CD4-positive, alpha-beta T cell treated with Interleukin-1 beta for 1 hour (primary cell): ENCODE measurements at places on chromosomes 3 and 15.

DNA sequence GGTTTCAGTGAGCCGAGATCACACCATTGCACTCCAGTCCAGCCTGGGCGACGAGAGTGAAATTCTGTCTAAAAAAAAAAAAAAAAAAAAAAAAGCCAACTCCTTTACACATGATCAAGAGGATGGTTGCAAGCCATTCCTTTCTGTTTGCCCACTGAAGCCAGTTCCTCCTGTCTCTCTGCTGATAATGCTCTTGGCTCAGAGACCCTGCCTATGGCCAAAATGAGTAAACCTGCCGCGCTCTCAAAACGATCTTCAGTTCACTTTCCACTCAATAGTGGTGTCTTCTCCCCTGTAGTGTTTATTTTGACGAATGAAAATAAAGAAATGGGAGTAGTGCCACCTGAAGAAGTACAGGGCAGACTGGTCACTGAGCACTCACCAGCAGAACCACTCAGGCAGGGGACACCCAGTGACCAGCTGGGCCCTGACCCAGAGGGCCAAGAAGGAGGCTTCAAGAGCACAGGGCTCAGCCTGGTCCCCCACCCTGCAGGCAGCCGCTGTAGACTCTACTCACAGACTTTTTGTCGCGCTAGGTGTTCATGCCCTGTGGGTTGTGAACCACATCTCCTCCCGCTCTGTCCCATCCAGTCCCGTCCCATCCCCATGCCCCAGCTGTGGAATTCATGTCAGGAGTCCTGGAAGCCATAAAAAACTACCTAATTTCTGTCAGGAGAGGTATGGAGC, 23.6 kb downstream of the GRAMD2A start:
- DNase-seq = no peak

DNA sequence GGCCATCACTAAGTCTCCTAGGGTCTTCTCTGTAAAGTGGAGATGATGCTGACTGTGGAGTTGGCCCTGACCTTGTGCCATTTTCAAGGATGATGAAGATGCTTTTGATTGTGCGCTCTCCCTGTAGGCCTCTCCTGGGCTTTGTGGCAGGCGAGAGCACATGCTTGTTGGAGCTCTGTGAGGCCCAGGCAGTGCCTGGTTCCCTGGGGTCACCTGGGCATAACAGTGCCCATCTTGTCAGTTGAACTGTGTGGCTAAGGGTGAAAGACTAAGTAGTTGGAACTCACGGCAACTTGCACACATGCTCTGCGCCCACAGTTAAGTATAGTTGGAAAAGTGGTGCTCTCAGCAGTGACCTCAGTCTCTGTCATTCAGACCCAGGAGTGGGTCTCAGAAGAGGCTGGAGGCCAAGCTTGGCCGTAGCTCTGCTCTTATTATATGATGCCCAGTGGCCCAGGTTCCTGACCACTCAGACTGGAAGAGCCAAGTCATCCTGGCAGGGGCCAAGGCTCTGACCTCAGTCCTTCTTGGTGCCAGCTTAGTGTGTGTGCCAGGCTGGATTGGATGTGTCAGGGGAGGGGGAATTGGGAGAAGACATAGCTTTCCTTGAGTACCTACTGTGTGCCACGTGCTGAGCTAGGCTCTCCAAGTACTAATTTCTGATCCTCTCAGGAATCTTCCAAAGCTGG, 154.6 kb downstream of the EEFSEC start:
- no peak for DNase-seq

DNA sequence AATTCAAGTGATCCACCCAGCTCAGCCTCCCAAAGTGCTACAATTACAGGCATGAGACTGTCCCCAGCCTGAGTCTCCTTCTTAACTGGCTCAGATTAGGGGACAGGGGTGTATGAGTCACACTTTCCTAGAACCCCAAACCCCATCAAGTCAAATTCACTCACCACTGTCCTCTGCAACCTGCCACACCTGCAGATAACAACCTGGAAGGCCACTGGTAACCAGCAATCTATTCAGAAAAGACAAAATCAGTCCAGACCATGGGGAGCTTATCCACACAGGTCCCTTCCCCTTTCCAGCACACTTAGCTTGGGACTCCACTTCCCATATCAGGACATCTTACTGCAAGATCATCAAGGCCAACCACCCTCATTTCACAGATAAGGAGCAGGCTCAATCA, 6.4 kb downstream of the WDR73 start:
- no peak for DNase-seq

DNA sequence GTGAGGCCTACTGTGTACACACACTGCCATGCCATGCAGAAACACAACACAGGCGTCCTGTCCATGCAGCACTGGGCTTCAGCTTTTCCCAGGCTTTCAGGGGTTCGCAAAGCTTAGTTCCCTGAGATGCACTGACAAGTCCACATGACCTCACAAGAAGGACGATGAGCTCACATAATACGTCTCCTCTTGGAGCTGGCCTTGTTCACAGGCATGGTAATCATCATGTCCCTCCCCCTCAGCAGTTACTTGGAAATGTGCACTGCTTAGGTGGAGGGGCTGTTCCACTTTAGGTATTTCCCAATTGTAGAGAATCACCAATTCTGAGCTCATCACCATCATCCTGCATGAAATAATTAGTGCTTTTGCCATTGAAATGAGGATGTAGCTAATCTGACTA, 308.8 kb downstream of the LRTM1 start:
- no peak for DNase-seq

DNA sequence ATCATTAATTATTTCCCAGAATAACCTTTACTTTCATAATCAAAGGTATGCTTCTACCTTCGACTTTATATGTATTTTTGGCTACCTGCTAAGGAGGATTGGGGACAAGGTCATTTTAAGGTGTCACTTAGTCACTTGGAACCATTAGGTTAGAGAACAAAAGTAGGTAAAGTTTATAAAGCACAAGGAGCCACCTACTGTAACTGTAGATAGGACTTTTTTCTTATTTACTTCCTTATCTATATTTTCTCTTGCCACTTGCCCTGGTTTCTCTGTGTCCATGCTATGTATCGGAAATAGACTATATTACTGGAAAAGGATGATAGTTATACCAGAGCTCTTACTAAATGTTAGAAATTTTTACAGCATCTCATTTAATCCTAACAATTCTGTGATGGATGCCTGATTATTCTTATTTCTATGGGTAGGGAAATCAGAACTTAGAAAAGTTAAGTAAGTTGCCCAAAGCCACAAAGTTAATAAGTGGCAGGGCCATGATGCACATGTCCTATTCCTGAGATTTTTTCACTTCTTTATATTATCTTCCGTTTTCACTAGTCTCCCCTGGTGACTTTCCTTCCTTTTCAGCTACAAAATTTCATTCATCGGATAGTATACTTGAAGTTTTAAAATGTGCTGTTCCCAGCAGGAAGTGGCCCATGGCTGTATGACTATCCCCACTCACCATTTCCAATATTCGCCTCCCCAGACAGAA, 132.5 kb downstream of the CMSS1 start:
- no peak for DNase-seq

DNA sequence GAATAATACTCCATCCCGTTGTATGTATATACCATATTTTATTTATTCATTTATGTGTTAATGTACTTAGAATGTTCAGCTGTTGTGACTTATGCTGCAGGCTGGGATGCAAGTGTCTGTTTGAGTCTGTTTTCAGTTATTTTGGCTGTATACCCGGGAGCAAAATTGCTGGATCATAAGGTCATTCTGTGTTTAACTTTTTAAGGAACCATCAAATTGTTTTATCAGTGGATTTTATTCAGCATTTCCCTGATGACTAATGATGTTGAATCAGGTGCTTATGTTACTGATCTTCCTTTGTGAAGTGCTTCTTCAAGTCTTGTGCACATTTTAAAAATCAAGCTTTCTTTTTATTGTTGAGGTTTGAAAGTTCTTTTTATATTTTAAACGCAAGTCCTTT, 118.1 kb downstream of the SLC25A26 start:
- no peak for DNase-seq

DNA sequence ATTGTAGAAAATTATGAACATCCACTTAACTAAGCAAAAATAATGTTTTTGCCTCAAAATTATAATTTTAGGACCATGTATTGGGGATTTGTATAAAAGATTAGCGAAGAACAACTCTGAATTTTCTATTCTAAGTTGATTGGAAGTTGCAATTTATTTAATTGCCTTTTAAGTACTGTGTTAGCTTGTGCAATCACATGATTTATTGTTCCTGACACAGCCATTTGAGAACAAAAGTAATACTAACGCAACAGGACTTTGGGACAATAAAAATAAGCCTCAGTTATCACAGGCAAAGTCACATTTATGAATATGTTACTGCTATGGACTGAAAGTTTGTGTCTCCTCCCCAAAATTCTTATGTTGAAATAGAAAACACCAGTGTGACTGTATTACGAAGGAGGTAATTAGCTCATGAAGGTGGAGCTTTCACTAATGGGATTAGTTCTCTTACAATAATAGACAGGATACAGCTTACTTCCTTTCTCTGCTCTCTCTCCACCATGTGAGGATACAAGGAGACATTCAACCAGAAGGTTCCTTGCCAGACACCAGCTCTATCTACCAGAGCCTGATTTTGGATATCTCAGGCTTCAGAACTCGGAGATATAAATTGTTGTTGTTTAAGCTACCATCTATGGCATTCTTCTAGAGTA, 745.9 kb downstream of the ZBBX start:
- DNase-seq = no peak

DNA sequence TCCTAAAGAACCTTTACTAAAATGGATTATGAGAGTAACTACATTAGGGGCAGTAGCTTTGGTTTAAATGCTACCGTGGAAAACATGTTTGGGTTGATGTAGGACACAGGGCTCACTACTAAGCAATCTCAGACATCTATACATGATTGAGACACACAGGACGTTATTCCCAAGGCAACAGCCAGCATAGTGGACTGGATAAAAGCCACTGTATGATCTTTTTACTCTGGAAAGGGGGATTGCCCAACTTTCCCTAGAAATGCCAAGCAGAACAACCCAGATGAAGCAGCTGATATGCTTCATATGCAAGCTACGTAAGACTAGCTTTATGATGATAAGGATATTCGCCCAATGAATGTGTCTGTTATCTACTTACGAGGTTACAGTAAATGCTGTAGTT, 144.6 kb downstream of the MYO9A start:
- no peak for DNase-seq
